Pancreas (tissue), 10 donors: ENCODE measurements at places on chromosomes 1 and 21. TPM values are rescaled to one million over a fixed set of nuclear protein-coding genes. Genes with fewer than 3 reads are reported as not detected.

DNA sequence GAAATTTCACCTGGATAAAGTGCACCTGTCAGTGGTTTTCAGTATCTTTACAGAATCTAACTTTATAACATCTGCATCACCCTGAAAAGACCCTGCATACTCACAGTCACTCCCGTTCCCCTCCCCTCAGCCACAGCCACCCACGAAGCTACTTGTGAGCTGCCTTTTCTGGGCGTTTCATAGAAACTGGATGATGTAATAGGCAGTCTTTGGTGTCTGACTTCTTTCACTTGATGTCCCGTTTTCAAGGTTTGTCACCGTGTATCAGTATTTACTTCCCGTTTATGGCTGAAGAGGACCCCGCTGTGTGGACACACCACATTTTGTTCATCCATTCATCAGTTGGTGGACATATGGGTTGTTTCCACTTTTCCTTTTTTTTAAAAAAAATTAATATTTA is 47.8 kb upstream of the LRRC3 start:
- H3K4me1 ChIP-seq = no peaks in the 10 kb centered on the region
- DNase-seq = no peak
- H3K36me3 ChIP-seq = no peaks in the 10 kb centered on the region
- H3K4me3 ChIP-seq = no peak overlapping the region
- H3K27ac ChIP-seq = no peak overlapping the region
- H3K27me3 ChIP-seq = no peaks in the 10 kb centered on the region

- DNase-seq = no peak
- H3K27me3 ChIP-seq = no peaks in the 10 kb centered on the region
- no peak overlapping the region for H3K27ac ChIP-seq
- H3K36me3 ChIP-seq = no peaks in the 10 kb centered on the region
- peaks cover 4% of the 10 kb centered on the region for H3K4me1 ChIP-seq
- H3K4me3 ChIP-seq = no peak overlapping the region
Measured at GRCh38 chr1:48055876-48056764, 58.9 kb upstream of the TRABD2B start.

DNA sequence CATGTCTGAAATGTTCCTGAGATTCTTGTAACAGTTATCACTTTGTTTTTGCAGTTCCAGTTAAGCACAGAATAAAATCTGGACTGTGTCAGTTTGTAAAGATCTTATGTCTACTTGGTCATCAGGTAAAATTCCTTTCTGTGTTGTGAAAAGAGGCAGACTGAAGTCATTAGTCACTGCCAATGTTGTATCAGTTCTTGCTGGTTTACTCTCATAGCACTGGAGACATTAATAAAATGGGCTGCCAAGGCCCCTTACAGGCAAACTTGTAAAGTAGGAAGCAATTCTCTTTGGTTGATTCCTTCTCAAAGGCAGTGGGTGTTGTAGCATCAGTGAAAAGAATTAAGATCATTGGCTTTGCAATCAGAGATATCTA is 61.4 kb upstream of the ST6GALNAC3 start:
- H3K4me1 ChIP-seq = no peaks in the 10 kb centered on the region
- no peaks in the 10 kb centered on the region for H3K36me3 ChIP-seq
- H3K27ac ChIP-seq = no peak overlapping the region

The NFASC gene
- total RNA-seq = 5.9 TPM

The AMIGO1 gene
- 5.7 TPM for total RNA-seq

The HUNK gene
- total RNA-seq = 10.0 TPM

The EFNA1 gene
- 45.9 TPM for total RNA-seq
